ENCODE measurements at places on chromosomes 2 and 18.
A peak's percentile ranks its signal among the peaks of the same experiment; 100 is the strongest.

DNA sequence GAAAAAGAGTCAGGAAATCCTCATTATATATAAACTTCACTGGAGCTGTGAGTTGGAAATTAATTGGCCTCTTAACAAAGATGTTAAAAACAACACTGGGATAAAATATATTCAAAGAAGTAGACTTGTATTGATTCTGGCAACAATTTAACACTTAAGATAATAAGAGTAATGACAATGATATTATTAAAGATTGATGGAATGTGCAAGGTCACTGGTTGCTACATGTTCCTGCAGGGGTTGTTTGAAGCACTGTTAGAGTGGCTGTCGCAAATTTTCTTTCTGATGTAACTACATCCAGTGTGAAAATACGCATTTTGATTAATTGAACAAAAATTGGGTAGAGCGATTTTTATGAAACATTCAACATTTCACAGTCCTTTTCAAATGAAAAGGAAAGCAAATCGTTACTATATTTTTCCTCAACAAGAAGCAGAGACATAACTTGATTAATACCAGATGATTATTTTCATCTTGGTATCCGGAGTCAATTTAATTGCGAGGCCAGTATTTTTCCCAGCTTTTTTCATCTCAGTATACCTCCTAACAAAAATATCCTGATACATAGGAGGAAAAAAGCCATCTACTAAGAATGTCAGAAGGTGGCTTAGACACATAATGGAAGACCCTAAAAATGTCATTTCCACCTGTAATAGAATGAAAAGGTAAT, 6.1 kb downstream of the PTGR3 start:
- DNase-seq, result peak; percentile 48

DNA sequence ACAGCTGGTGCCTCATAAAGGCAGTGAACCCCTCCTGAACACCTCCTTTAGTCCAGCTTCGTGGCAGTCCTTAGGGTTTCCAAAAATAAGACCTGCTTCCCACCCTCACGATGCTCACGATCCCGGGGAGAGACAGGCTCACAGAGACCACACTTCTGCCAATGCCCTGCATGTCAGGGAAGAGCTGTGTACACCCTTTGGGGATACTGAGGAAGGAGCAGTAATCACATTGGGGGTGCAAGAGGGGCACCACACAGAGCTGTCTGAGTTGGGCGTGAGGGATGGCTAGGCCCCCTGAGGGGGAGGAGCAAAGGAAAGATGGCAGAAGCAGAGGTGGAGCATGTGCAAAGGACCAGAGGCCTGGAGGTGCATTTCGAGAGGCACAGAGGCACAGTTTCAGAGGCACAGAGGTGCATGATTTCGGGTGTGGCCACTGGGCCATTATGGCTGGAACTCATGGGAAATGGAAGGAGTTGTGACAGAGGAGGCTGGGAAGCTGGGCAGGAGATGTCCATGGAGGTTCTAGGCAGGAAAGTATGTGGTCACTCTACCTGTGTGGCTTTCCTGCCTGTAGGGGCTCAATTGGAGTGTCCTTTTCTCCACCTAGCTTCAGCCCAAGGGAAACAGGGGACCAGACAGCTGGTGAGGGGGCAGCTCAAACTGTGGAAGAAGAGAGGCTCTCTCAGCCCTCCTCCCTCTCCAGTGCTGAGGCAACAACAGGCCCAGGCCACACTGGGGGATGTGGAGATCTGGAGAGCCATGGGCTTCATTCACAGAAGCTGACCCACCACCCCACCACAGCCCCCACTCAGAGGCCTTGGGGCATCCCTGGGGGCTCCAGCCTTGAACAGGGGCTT, 115.9 kb downstream of the CAPN13 start:
- no peak for DNase-seq

GRCh38 chr2:63735263-63735662, 106.4 kb upstream of the UGP2 start:
- DNase-seq, result peak; percentile 20

DNA sequence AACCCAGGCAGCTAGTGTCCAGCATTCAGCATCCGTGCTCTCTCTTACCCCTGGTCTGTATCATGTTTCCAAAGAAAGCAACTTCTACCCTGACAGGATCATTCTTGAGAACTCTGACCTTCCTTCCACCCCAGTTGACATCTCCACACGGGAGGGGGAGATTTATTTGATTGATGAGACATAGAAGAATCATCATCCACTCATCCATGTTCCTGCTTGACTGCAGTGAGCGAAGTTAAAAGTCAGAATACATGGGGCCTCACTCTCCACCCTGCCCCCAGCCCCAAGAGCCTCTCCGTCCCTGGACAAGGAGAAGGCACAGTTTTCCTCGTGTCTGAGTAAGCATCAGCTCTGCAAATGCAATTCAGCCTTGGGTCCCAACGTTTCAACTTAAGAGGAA, 356.0 kb upstream of the TNP1 start:
- DNase-seq, result no peak

DNA sequence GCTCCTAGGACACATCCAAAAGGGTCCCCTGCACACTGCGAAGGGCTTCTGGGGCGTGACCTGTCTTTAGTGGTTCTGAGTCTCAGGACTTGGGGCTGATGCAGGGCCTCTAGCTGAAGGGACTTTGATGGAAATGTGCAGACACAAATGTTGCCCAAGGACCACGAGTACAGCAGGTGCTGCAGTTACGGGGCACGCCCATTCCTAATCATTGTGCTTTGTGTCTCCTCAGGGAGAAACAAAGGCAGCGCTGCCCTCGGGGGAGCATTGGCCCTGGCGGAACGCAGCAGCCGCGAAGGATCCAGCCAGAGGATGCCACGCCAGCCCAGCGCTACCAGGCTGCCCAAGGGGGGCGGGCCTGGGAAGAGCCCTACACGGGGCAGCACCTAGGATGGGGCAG, 8.0 kb downstream of the TUBA3E start:
- no peak for DNase-seq

- no peak for DNase-seq
Observed at GRCh38 chr18:65817178-65817577, 66.4 kb downstream of the CDH7 start.

DNA sequence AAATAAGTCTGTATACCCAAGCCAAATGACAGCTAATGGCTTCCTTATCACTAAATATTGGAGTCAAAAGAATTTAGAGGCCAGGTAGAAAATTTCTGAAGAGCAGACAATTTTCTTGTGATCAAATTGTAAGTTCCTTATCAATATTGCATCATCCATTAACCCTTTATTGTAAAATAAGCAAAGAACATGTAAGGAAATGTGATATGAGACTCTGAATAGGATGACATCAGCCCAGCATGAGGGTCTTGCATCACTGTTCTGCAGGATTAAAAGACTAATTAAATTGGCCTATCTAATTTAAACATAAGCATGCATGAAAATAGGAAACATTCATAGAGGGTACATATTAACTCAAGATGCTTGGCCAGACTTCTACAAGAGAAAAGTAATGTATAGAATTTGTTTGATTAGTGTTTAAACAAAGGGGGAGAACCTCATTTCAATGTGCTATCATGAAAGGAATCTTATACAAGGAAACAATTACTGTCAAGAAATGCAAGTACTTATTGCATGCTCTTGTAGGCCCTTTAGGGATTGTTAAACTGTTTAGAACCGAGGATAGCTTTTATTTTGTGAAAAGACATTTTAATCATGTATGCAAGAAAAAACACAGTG, 302.9 kb downstream of the PRKCE start:
- DNase-seq, result no peak

- no peak for DNase-seq
Observed at GRCh38 chr2:118242216-118242615, 153.9 kb downstream of the INSIG2 start.

- peak; percentile 22 for DNase-seq
Observed at GRCh38 chr18:58015065-58015780, 28.8 kb upstream of the NEDD4L start.

DNA sequence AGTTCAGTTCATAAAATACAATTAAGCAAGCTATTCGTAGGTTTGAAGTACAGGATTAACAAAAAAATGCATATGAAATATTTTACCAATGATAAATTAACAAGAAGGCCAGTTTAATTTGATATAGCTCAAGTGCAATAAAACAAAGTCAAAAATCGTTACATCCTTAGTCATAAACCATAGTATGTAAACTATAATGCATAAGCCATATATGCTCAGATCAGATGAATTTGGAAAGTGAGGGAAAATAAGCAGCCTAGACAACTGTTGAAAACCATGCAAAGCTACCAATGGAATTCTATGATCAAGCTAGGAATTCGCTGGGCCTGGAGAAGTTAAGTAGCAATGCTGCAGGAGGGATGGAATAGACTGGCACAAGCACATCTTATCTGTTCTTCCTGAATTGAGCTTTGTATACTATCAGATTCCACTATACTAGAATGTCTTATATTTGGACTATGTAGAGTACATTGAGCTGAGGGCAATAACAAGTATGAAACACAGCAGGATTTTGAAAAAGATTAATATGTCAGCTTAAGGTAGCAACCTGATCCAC, 682.0 kb downstream of the IRS1 start:
- DNase-seq, result no peak

GRCh38 chr2:12733846-12734245, 17.1 kb downstream of the TRIB2 start:
- no peak for DNase-seq

DNA sequence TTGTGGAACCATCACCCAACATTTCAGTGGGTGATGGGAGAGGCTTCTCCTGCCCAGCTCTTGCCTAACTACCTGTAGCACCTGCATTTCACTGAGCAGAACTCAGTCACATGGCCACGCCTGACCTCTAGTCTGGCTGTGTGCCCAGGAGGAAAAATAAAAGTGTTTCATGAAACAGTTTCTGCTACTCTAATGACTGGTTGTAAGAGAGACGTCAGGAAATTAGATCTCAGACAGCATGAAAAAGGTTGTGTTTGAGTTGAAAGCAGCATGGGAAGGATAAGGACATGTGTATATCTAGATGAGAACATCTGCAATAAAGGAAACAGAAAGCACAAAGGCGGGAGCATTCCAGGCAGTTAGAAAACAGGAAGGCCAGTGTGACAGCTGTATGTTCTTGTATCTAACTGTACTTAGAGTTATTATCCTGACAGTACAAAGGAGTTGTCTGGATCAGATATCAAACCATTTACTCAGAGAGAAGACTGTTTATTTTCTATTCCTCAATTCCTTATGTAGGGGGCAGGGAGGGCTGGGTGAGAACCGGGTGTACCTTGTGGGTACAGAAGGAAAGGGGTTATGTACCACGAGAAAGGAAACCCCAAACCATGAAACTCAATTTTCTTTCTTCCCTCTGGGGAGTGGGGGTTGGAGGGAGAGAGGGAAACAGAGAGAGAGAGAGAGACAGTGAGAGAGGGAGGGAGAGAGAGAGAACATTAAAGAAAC, 307.4 kb upstream of the VWC2L start:
- peak; percentile 8 for DNase-seq

- DNase-seq, result no peak
Observed at GRCh38 chr2:224925061-224925809, 117.0 kb downstream of the DOCK10 start.

GRCh38 chr2:237062585-237062984, 23.1 kb upstream of the COPS8 start:
- DNase-seq, result no peak

GRCh38 chr18:45316127-45316526, 299.1 kb upstream of the SLC14A2 start:
- DNase-seq, result no peak

GRCh38 chr2:108635630-108636354, 83.5 kb upstream of the RANBP2 start:
- DNase-seq, result no peak

GRCh38 chr2:157486596-157487270, 42.8 kb upstream of the CYTIP start:
- DNase-seq, result no peak

- DNase-seq, result no peak
Observed at GRCh38 chr2:19800796-19801195, 101.0 kb downstream of the TTC32 start.

GRCh38 chr2:125730921-125731320, 925.0 kb upstream of the GYPC start:
- DNase-seq, result no peak

GRCh38 chr2:66443186-66443978, 8.5 kb downstream of the MEIS1 start:
- DNase-seq, result peak; percentile 14

- no peak for DNase-seq
Observed at GRCh38 chr2:85718009-85718391, 23.8 kb downstream of the GNLY start.

Data from muscle of leg (tissue), 16 donors.